ENCODE measurements at places on chromosomes 2 and 18.

- DNase-seq, result no peak
These were observed 179.3 kb upstream of the MGAT5 start for GRCh38 chr2:134074619-134075018.

DNA sequence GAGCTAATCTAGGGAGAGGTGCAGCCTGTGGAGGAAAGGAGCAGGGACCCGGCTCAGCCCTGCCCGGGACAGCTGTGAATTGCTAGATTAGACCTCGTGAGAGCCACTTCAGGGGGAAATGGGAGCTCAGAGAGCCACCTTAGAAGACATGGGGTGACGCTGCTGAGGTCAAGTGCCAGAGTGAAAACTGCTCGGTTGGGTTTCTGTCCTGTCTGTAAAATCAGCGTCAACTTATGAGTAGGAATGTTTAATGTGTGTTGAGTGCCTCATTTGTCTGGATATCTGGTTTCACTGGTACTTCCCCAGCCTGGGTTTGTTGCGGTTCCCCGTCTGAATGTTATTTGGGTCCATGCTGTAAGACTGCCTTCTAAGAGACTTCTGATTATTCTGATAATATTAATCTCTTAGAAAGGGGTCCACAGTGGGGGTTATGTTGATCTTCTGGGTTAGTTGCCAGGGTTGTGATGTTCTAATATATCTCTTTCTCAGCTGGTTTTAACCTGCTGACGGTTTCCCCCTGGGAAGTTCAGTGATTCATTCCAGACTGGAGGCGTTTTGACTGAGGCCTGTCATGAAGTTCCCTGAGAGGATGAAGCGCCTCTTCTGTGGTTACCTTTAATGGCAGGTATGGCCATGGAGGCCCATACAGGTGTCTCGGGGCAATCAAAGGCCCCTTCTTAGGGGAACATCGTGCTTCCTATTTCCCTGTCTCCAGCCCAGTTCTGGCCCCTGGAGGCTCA, 175.9 kb downstream of the SH3RF3 start:
- no peak for DNase-seq

DNA sequence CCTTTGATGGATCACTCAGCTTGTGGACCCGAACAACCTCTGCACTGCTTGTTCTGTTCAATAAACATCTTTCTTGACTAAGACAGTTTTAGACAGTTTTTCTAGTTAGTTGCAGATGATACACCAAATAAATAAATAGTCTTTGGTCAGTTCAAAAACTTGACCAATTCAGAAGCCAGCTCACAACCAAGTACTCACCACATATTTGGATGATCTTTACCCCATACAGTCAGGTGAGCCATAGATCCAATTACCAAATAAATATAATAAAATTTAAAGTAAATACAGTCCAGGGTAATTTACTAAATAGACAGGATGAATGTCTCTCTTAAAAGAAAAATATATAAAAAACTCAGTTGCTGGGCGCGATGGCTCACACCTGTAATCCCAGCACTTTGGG, 18.2 kb downstream of the SCN3A start:
- DNase-seq, result no peak

DNA sequence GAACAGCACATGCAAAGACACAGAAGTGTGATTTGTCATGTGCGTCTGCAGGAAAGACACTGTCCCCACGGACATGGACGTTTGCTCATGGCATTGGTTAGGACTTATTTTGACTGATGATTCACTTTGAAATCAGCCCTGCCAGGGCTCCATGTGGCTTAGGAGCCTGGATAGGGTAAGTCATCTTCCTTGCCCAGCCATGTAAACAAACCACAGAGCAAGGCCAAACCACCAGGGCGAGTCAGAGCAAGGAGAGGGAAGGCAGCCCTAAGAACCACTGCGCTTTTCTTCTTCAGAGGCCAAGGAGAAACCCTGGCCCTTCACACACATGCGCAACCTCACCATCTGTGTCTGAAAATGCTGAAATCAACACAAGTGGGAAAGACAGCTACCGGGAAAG, 88.8 kb downstream of the GFPT1 start:
- peak; percentile 97 for DNase-seq

GRCh38 chr2:20193185-20193584, 31.7 kb downstream of the SDC1 start:
- no peak for DNase-seq

DNA sequence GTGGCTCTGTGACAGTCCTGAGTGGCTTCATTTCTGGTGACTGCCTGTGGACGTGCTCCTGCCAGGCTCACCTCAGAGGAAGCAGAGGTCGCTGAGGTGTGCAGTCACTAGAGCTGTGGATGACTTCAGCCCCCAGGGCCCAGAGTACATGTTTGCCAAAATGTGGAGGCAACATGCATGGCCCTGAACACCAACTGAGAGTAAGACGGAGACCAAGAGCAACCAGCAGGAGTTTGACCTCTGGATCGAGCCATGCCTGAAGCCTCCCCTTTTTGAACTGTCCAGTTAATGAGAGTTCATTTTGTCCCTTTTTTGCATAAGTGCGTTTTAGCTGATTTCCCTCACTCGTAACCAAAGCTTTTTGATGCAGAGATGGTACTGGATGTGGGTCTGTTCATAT, 184.9 kb downstream of the RTP5 start:
- no peak for DNase-seq

DNA sequence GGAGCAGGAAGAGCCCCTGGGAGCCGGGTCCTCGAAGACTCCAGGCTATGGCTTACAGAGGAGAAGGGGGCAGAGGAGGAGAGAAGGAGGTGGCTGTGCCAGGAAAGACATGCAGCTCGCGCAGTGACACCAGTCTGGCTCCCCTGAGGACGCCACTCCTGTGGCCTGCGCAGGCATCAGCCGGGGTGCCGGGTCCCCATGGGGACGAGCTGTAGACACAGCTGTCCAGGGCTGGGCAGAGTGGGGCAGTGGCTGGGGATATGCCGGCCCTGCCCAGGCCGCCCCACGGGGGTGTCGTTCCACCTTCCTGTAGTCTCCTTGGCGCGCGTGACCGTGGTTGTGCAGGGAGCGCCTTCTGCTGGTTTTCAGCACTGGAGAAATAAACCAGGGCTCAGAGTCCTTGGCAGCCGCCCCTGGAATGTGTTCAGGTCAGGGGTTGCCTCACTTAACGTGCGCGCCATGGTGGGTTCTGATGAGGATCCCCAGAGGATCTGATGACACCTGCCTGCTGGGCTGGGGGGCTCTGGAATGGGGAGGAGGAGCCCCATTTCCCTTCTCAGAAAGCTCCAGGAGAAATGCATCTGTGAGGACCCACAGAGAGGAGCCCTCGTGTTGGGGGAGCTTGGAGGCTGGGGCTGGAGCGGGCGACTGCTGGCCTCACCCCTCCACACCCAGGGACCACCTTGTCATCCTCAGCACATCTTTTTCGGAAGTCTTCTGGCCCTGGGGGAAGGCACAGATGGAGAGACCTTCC, 26.7 kb downstream of the RAMP1 start:
- no peak for DNase-seq

DNA sequence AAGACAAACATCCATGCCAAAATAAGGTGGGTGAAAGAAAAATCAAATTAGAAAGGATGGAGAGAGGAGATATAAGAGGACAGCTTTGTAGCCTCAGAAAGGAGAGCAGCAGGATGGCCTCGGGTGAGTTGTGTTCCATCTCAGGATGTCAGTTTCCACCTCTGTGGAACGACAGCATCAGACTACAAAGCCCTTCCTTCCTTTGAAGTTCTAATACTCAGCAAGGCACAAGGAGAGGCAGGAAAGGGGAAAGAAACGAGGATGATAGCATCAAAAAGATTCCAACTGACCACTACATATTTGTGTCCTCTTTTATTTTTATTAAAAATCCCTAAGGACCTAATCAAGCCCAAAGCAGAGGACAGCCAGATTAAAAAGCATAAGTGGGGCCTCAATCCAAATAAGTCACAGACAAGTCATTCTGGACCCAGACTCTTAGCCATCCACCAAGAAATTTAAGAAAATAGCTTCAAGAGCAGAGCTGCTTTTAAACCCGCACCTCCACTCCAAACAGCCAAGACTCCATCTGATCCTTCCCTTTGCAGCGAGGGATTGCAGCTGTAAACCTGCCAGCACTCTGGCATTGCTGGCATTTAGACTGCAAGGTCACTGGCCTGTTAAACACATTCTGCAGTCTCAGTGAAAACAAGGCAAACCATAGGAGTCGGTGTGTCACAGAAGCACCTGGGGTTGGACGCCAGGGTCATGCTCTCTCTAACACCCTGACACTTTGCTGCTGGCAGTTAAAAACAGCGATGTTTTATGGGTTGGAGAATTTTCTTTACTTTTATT, 314.5 kb upstream of the CHAC2 start:
- DNase-seq, result no peak

DNA sequence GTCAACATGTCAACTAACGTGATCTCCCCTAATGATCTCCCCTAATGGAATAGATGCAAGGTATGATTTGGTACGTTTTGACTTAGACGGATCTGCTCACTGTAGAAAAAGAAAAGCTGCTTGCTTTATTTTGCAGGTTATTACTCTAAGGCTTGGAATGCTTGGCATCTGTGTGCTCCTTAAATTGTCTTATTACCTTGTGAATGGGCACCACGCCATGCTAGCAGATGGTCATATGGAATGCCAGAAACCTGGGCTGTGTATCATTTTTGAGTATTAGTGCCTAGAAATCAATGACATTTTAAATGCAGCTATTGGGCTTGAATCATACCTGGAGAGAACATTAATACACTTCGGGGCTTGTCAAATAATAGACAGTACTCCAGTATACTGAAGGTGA, 16.5 kb upstream of the FIGN start:
- DNase-seq, result no peak

- no peak for DNase-seq
These were observed 49.0 kb downstream of the CAPN13 start for GRCh38 chr2:30758191-30758651.

DNA sequence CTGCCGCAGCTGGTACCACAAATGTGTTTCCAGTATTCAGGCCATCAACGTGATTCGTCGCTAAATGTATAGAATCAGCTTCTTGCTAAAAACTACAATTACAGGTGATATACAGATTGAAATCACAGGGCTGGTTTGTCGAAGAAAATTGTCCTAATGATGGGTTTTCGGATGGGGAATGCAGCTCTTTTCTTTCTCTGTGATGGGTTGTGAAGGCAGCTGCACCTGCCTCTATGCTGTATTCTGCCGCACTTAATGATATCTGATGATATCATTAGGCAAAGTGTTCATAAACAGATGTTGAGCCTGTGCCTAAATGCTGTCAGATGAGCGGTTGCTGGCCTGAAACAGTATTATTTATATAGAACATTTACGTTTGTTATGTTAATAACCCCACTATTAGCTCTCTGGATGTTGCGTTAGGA, 218.1 kb downstream of the ARHGAP15 start:
- DNase-seq, result no peak

DNA sequence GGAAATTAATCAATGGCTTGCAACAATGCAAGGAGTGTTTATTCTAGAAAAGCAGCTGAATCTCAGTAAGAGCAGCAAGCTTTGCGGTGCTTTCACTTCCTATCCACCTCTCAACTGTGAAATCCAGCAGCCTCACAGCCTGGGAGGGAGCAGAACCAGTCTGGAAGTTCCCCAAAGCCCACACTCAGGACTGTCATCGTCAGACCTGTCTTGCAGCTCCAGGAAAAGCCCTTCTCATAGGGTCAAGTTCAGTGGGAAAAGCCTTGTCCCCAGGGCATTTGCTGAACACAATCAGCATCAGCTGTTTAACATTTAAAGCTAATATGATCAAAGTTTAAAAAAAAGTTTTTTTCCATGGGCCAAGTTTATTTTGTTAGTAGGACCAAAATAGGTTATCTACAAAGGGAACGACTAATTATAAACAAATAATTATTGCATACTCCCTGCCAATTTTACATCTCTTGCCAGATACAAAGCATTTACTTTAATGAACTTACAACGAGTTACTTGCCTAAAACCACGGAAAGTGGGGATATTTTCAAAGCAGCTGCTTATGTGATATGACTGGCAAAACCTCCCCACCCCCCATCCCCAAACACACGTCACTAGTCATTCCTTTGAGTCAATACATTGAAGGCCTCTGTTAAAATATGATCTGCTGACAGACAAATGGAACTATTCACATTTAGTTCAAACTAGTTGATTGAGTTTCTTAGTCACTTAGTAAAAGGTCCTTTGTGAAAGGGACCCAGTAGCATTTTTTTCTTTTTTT, 36.8 kb downstream of the PARD6G start:
- DNase-seq, result no peak

GRCh38 chr2:240643093-240643810, 18.0 kb downstream of the GPR35 start:
- no peak for DNase-seq

DNA sequence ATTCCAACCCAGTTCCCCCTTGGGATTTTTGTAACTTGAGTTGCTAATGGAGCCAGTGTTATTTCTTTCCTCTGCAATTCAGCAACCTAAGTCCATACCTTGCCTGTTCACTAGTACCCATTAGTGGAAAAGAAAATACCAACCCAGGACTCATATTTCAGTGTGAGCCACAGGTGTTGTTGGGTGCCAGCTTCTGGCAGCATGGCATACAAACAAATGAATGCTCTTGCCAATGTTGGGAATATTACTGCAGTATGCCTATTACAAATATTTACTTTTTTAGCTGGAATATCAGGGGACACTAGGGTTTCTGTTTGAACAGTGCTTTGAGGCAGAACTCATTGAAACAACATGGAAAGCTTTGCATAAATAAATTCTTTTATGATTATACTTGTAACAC, 130.2 kb downstream of the NCKAP5 start:
- DNase-seq, result no peak

- DNase-seq, result no peak
These were observed 444.3 kb downstream of the NBAS start for GRCh38 chr2:15116830-15117229.

GRCh38 chr2:189179570-189179950, at the start of gene COL5A2:
COL5A2 (minus strand) TSS chr2:189179761; CDS start chr2:189179604, 157 bp downstream.
- DNase-seq, result peak; percentile 90

- no peak for DNase-seq
These were observed 115.7 kb upstream of the MSTN start for GRCh38 chr2:190178066-190178722.

DNA sequence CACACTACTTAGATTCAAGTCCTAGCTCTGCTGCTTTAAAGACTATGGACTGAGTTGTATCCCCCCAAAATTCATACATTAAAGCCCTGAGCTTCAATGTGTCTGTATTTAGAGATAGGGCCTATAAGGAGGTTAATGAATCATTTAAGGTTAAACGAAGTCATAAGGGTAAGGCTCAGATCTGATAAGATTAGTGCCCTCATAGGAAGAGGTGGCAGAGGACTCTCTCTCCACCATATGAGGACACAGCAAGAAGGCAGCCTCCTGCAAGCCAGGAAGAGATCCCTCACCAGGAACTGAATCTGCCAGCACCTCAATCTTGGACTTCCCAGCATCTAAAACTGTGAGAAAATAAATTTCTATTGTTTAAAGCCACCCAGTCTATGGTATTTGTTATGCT, 3.1 kb upstream of the CYTIP start:
- no peak for DNase-seq

- no peak for DNase-seq
These were observed 7.6 kb downstream of the TBR1 start for GRCh38 chr2:161423421-161424393.
